ENCODE measurements at places on chromosomes 5 and 9.

- peak; percentile 11 for DNase-seq
These were observed 1267.5 kb upstream of the CDH9 start for GRCh38 chr5:28305891-28306290.

- peak; percentile 60 for DNase-seq
These were observed 5.0 kb downstream of the RELL2 start for GRCh38 chr5:141641634-141642267.

- no peak for DNase-seq
These were observed 140.9 kb downstream of the SYK start for GRCh38 chr9:90942555-90942954.

- DNase-seq: no peak
These were observed 89.5 kb downstream of the TSSK1B start for GRCh38 chr5:113344973-113345940.

GRCh38 chr9:135252980-135253304 lies 165.5 kb downstream of the OLFM1 start:
- DNase-seq: no peak

DNA sequence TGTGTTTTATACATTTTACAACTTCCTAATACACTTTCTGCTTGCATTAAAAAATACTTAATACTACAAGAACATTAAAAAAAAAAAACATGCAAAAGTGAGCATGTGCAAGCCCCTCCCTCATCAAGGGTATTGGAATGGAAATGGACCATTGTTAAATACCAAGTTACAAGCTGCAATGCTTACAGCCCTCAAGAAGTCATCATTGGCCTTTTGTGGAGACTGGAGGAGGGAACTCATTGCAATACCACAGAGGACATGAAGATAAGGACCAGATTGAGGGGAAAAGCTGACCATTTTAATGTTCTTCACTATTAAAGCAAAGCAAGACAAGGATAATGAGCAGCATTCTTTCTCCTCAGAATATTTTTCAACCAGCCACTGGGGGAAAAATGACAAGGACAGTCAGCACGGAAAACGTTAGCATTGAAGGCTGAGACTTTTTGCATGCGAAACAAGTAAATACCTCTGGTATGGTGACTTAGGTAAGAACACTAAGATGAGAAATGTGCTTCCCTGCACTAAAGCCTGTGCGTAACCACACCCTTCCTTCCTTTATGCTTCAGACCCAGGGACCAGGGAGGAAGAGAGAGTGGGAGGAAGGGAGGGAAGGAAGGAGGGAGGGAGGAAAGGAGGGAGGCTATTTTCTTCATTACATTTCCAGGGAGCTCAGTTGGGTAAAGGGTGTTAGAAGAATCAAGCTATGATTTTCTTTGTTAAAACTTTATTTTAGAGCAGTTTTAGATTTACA lies 141.1 kb upstream of the RAPGEF1 start:
- DNase-seq: no peak

Data from cardiac muscle cell (in vitro differentiated cells and primary cell).